Panc1 (cell line): ENCODE measurements at places on chromosomes 7 and 10.
A peak's percentile ranks its signal among the peaks of the same experiment; 100 is the strongest.

GRCh38 chr10:97333351-97333600, 1.3 kb downstream of the FRAT2 start:
- no peaks in the 10 kb centered on the region for H3K27me3 ChIP-seq
- peaks cover 54% of the 10 kb centered on the region for H3K4me1 ChIP-seq
- peak overlapping the region; percentile 92 for H3K27ac ChIP-seq
- no peaks in the 10 kb centered on the region for H3K36me3 ChIP-seq

GRCh38 chr7:128986609-128987008, 48.9 kb downstream of the IRF5 start:
- no peak overlapping the region for H3K27ac ChIP-seq
- peaks cover 62% of the 10 kb centered on the region for H3K36me3 ChIP-seq
- no peaks in the 10 kb centered on the region for H3K27me3 ChIP-seq
- H3K4me1 ChIP-seq = no peaks in the 10 kb centered on the region
- no peak for DNase-seq

DNA sequence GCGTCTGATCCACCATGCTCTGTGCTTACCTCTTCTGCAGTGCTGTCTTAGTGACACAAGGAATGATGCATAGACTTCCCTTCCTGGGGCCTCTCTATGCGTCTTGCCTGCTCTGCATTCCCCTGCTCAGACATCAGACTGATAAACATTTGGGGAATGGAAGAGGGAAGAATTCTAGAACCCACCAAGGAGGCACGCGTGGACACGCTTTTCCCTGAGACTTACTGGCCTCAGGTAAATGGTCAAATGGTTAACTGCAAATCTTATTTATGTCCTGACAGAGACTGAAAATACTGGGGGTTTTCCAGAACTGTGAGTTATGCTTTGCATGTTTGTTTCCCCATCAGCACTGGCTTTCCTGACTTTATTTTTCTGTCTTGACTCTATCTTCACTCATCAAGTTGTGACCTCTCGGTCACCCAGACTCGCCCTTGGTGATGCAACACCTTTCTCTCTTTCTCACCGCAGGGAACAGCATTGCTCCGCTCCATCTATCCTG, 285.9 kb upstream of the FZD8 start:
- no peak for DNase-seq
- no peak overlapping the region for H3K4me3 ChIP-seq
- H3K27ac ChIP-seq = no peak overlapping the region

GRCh38 chr7:44891372-44891771, 6.0 kb upstream of the PURB start:
- no peak overlapping the region for H3K27ac ChIP-seq
- no peaks in the 10 kb centered on the region for H3K4me1 ChIP-seq
- no peaks in the 10 kb centered on the region for H3K36me3 ChIP-seq
- H3K4me3 ChIP-seq = no peak overlapping the region
- no peaks in the 10 kb centered on the region for H3K27me3 ChIP-seq
